ENCODE measurements at places on chromosomes 6 and 20. TPM values are rescaled to one million over a fixed set of nuclear protein-coding genes. Genes with fewer than 3 reads are reported as not detected.

GRCh38 chr6:54206510-54206909, 95.3 kb downstream of the MLIP start:
- DNase-seq: no peak

GRCh38 chr6:45351076-45351475, 22.9 kb downstream of the RUNX2 start:
- DNase-seq: no peak

GRCh38 chr6:40778918-40779317, 191.8 kb upstream of the LRFN2 start:
- no peak for DNase-seq

DNA sequence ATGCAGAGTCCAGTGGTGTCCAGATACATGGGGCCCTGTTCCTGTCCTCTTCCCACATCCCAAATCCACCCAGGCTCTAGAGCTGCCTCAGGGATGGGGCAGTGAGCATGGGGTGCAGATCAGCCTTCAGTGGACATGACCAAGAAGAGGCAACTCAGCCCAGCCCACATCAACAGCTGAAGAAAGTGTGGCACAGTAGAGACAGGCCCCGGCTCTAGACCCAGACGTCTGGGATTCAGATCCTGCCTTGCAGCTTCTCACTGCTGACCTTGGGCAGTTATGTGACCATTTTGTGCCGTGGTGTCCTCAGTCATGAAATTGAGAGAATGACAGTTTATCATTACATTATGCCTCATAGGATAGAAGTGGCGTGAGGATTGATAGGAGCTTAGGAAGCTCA, 54.6 kb upstream of the CST7 start:
- no peak for DNase-seq

DNA sequence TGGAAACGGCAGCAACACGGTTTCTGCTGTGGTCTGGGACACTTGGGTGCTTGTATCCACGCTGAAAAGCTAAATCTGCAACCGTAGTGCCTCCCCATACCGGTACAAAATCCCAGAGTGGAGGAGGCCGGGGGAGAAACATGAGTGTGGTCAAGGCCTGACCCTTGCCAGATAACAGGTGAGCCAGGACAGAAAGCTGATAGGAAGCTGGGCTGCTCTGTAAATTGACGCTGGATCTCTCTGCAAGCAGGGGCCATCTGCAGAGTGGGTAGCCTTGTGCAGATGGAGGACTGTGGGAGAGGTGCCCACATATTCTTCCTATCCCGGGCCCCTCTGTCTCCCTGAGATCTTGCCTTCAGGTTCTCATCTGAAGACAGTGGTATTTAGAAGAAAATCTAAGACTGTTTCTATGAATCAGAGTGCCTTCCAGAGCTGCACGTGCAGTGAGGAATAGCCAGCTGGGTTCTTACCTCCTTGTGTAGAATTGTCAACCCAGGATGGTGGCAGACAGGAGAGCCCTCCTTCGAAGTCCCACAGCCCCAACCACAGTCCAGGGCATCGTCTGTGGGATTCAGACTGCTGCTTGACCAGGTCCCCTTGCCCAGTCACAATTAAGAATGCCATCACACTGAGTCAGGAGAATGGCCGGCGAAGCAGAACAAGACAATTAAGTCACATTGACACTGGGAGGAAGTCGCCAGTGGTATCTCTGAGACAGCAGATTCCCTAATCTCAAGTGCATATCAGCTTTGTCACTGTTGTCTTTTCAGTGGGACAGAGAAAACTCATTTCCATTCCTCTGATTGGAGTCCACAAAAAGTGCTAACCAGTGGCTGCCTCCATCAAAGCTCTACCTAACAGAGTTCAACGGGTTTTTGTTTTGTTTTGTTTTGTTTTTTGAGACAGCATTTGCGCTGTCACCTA, 100.0 kb upstream of the RIPOR2 start:
- DNase-seq: no peak

GRCh38 chr20:23081263-23081819, 4.8 kb downstream of the CD93 start:
- DNase-seq: no peak

GRCh38 chr6:17940151-17940792, 47.2 kb downstream of the KIF13A start:
- DNase-seq: no peak

GRCh38 chr20:35463455-35464300, 8.3 kb downstream of the CEP250 start:
- peak; percentile 82 for DNase-seq

- DNase-seq: no peak
Observed at GRCh38 chr6:158758941-158759479, 60.2 kb downstream of the EZR start.

DNA sequence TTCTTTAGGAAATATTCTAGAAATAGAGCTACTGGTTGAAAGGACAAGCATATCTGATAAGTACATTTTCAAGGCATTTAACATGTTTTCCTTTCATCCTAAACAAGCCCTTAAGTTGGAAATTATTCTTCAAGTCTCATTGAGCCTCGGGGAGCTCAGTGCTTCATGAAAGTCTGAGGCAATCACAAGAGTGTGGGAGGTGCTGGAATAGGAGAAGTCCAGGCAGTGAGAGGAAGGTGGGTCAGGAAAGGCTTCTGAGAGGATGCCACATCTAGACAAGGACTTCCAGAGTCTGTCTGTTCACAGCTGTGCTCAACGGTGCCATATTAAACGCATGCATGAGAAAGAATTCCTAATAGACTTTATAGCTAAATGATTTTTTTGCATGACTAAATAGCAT, 69.8 kb downstream of the CD83 start:
- DNase-seq: no peak

GRCh38 chr20:14005996-14006395, 10.7 kb downstream of the MACROD2 start:
- no peak for DNase-seq

DNA sequence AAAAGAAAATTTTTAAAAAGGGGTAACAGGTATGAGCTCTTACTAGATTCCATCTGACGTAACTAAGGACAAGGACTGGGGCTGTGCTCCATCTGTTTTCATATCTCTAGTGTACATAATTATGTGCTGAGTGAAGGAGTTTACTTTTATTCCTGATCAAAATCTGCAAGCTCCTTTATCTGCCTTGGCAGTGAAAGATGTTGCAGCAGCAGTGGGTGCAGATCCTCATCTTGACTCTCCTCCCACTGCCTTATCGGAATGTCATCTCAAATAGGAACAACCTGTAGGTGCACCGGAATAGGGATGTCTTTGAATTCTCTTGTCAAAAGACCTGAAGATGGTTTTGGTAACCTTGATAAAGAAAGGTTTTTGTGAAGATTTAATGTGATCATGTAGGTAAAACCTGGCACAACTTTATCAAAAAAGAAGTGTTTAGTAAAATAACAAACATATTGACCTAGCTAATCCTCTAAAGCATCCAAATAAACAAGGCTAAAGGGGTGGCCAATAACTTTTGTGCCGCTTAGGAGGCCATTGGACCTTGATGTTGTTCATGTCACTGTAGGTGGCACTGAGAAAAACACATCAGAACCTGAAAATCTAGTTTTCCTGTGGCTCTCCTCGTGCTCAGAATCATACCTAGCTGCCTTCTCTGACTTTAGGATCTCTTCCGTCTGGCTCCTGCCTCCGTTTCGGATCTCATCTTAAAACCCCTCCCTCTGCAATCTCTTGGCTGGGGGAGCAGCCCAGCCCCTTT, 19.0 kb upstream of the SLC16A10 start:
- no peak for DNase-seq

DNA sequence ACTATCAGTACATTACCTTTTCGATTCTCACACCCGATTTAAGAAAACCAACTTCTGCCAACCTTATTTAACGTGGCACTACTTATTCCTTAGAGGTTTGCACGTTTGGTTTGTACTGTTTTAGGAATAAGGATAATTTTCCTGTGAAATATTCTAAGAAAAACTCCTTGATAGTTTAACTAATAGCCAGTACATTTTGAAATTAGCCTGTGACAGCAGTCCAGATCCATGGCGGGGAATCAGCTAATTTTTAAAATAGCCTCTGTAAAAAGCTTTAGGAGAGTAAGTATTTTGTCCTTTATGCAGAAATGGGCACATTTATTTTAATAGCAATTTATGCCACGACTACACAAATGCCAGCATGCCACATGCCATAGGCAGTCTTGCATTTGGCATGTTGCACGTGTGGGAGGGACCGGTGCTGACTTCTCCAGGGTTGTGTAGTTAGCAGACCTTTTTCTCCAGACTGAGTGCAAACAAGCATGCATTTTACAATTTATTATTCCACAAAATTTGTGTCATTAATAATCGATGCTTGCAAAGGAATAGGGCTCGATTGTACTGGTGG, 6.2 kb downstream of the FOXC1 start:
- DNase-seq: no peak

DNA sequence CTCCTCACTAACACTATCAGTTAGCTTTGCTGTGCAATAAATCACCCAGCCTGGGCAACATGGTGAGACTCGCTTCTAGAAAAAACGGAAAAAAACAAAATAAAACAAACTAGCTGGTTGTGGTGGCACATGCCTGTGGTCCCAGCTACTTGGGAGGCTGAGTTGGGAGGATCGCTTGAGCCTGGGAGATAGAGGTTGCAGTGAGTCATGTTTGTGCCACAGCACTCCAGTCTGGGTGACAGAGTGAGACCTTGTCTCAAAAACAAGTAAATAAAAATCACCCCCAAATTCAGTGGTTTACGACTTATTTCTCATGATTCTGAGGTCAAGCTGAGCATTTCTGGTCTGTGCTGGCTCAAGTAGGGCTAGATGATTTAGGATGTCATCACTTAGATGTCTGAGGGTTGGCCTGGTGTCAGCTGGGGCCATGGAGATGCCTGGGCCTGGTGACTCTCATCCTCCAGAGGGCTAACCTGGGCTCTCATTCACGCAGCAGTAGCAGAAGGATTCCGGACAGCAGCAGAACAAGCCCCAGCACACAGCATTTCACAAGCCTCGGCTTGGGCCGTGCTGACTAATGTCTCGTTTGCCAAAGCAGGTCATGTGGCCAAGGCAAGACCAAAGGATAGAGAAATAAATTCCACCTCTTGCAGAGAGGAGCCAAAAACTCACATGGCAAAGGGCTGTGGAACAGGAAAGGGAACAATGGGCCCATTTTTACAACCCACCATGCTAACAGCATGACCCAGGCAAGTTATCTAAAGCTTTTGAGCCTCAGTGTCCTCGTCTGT, 32.5 kb downstream of the MGME1 start:
- DNase-seq: no peak

DNA sequence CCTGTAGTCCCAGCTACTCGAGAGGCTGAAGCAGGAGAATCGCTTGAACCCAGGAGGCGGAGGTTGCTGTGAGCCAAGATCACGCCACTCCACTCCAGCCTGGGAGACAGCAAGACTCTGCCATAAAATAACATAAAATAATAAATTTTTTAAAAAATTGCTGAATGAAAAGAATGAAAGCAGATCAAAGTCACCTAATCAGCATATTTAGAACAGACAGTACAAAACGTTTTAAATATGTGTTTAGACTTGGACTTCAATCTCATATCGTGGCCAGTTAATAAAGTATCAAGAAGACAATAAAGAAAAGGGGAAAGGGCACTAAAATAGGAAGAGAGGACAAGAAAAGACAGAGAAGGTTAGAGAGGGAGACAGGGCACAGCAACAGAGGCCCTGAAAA, 74.6 kb downstream of the EPM2A start:
- DNase-seq: no peak

GRCh38 chr20:51876313-51876940, 74.1 kb upstream of the SALL4 start:
- no peak for DNase-seq

DNA sequence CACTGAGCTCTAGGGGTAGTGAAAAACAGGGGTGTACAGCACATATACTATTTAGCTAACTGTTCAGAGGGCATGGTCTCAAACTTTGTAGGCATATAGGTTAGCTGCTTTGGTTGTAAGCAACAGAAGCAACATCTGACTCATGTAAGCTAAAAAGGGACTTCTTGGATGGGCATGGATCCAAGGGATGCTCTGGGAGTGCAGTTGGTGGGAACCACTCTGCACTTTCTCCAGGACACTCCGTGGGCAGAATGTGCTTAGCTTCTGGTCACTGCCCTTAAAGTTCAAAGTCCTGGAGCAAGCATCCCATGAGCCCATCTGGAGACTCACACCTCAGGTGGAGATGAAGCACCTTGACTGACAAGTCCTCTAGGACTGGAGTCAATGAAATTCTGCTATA, 11.5 kb downstream of the APCDD1L start:
- no peak for DNase-seq

- no peak for DNase-seq
Observed at GRCh38 chr20:1854246-1854645, 41.0 kb upstream of the SIRPA start.

GRCh38 chr20:64056889-64057627, 5.9 kb upstream of the TCEA2 start:
- DNase-seq: peak; percentile 48

DNA sequence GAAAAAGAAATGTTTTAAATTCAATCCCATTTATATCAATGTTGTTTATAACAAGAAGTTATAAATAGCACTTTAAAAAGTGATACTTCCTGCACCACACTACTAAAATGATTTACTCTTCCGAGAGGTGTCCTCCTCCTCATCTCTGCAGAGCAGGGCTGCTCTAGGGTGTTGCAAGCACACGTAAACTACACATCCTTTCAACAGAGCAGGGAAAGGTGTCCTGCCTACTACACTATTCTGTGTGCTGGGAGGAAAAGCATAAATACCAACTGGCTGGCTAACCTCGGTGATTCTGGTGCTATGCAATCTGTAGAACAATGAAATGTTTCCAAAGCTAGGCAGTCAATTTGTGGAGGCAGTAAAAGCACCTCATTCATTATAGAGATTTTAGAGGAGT, 89.5 kb upstream of the MAP7 start:
- no peak for DNase-seq

GRCh38 chr6:15491255-15491985, 171.4 kb downstream of the DTNBP1 start:
- DNase-seq: peak; percentile 80

GRCh38 chr20:46746956-46747526, 37.6 kb downstream of the SLC2A10 start:
- no peak for DNase-seq

- peak; percentile 49 for DNase-seq
Observed at GRCh38 chr6:36962874-36963273, 8.3 kb downstream of the PI16 start.

- DNase-seq: no peak
Observed at GRCh38 chr6:159444056-159444760, 248.8 kb downstream of the SOD2 start.

DNA sequence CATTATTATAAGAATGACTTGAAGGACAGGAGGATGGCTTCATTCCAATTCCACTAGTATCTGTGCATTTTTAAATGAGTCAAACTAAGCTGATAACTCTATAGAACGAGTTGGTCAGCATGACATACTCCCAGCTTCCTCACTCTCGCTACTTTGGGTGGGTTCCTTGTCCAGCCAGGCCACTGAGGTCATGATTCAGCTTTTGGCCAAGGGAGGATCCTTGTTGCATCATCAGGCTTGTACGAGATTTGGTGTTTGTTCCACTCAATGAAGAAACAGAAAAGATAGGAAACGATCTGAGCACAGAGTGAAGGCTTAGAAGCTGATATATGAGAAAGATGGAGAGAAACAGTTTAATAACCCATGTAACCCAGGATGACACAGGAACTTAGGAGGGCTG, 19.8 kb downstream of the NEDD9 start:
- DNase-seq: no peak

Gene NOTCH4
- total RNA-seq: 2.7 TPM

Gene PEX6
- total RNA-seq: 8.2 TPM

Gene TMEM170B
- 3.6 TPM for total RNA-seq

Gene RSPH4A
- total RNA-seq: 0.64 TPM

Gene B3GAT2
- not detected for total RNA-seq

Gene HLA-DRA
- 123 TPM for total RNA-seq

Gene TGM3
- total RNA-seq: not detected

Gene MYLIP
- 127 TPM for total RNA-seq

Gene DYNLRB1
- total RNA-seq: 58.7 TPM

Gene DEFB132
- not detected for total RNA-seq

All from natural killer cell (primary cell).